ENCODE measurements at places on chromosomes 4 and X.

- DNase-seq = peak; percentile 73
Observed at GRCh38 chrX:11757719-11758399, at the start of gene MSL3. TSS of gene MSL3 (plus strand) at chrX:11758237. CDS start at chrX:11758264, 27 bp downstream.

- DNase-seq = no peak
Observed at GRCh38 chrX:46200413-46200812, 344.8 kb downstream of the ZNF674 start.

- DNase-seq = no peak
Observed at GRCh38 chr4:114754616-114755015, 156.0 kb downstream of the UGT8 start.

GRCh38 chr4:101630319-101630986, 160.1 kb upstream of the BANK1 start:
- no peak for DNase-seq

- DNase-seq = no peak
Observed at GRCh38 chr4:4857001-4857808, 2.3 kb upstream of the MSX1 start.

GRCh38 chr4:147088146-147088545, 142.5 kb upstream of the TTC29 start:
- DNase-seq = peak; percentile 47

GRCh38 chr4:27360790-27361267, 500.2 kb downstream of the STIM2 start:
- peak; percentile 88 for DNase-seq

DNA sequence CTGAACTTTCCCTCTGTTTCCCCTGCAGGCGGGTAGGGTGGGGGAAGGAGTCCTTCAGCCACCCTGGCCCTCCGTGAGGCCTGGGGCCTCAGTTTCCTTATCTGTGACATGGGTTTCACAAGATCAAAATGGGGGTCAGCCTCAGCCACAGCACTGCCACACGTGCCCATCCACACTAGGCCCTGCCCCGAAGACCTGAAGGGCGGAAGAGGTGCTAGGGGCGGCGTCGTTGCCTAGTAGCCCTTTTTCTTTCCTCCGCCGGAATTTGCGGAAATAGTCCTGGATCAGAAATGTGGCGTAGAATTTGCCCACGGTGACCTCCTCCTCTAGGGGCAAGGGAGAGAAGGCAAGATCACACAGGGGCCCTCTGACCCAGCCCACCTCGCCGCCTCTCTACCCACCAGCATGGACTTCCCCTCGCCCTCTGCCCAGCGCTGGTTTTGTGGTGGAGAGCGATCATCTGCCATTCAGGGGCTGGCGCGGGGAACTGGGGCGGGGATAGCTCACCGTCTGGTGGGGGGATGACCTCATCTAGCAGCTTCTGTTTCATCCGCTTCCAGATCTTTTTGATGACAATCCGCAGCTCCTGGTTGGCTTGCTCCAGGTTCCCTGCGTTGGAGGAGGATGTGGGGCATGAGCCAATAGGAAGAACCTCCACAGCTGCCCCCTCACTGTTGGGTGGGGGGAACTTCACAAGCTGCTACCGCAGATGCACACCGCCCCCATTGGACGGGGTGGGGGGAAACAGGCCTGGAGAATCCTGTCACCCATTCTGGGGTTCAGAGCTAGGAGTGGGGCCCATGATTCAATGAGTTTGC, 9.7 kb upstream of the SYP start:
- no peak for DNase-seq

GRCh38 chr4:152161676-152162330, 374.1 kb downstream of the FBXW7 start:
- peak; percentile 42 for DNase-seq

DNA sequence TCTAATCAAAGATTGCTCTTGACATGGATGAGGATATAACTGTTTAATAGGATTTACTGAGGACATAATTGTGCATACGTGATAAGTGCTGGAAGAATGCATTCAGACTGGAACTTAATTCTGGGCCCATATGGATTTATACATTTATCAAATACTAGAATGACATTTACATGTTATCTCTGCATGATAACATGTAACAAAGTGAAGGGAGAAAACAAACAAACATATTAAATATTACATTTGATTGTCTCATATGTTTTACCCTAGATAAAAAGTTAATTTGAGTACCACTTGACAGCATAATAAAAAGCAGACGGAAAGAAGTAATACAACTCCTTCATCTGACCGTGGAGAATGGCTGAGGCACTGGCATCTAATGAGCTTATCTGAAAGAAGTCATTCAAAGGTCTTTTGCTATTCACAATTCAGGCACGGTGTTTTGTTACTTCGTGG, 297.8 kb downstream of the PPP3CA start:
- no peak for DNase-seq

GRCh38 chrX:119236623-119237561, 807 bp downstream of the PGRMC1 start:
- peak; percentile 82 for DNase-seq

DNA sequence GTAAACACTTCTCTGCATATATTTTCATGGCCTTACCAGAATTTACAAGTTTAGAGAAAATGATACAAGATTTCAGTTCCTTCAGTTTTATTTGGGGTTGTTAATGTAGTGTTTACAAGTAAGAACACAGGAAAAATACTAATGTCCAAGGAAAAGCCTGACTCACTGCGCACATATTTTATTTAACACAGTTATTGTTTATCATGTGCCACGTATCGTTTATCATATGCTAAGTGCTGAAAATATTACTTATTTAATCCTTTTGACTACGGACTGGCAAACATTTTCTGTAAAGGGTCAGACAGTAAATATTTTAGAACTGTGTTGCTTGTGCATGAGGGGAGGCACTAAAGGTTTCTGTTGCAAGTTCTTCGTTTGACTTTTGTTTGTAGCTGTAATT, 794 bp downstream of the HSD17B13 start:
- DNase-seq = no peak

GRCh38 chr4:95410387-95410977, 138.3 kb downstream of the UNC5C start:
- DNase-seq = no peak

GRCh38 chr4:119268466-119268865, 53.5 kb downstream of the FABP2 start:
- DNase-seq = no peak

- DNase-seq = no peak
Observed at GRCh38 chr4:177264788-177265422, 44.8 kb upstream of the NEIL3 start.

- DNase-seq = no peak
Observed at GRCh38 chr4:88477229-88477860, 20.4 kb downstream of the HERC5 start.

DNA sequence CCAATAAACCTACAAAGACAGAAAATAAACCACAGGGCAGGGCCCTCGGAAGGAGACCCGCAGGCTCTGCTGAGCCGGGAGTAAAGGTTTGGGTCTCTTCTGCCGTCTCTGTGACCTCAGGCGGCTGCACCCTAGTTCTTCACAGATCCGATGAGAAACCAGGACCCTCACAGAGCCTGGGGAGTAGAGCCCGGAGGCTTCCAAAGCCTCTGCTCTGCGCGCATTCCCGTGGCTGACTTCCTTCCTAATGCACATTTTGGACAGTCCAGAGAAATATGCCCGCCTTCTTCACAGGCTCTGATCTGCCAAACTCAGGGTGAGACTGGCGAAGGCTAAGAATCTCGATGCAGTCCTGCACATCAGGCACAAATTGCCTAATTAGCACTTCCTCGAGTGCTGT, 245.5 kb downstream of the EVC2 start:
- no peak for DNase-seq

DNA sequence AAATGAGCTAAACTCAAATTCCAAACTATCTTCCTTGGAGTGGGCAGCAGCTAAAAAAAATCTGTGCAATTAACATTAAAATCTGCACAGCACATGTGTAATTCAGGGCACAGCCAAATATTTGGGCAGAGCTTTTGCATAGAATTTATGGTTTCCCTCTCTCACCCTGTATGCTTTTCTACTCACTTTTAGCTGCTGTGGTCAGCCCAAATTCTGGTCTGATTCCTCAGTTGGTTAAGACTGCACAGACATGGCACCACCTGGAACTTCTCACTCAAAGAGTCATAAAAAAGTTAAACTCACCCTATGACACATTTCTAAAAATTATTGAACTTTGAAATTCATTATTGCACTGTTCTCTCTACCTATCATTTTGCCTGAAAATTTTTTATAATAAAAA, 4.9 kb upstream of the PLK4 start:
- DNase-seq = no peak

- no peak for DNase-seq
Observed at GRCh38 chr4:140372751-140373327, 607 bp upstream of the SCOC start.

DNA sequence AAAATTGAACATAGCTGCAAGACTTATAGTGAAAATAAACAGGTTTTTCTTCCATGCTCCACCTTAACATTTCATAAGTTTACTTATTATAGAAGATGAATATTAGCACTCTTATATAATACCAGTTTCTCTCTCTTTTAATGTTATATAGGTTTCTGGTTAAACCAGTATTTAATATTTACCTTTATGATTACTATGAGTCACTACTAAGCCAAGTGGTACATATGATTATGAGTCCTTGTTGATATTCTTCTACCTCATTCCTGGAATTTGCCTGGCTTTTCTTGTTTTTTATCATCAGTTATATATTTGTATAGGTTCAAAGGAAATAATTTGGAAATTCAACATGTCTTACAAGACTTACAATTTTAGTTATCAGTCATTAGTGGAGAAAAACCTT, 89.9 kb upstream of the MAOA start:
- DNase-seq = no peak

DNA sequence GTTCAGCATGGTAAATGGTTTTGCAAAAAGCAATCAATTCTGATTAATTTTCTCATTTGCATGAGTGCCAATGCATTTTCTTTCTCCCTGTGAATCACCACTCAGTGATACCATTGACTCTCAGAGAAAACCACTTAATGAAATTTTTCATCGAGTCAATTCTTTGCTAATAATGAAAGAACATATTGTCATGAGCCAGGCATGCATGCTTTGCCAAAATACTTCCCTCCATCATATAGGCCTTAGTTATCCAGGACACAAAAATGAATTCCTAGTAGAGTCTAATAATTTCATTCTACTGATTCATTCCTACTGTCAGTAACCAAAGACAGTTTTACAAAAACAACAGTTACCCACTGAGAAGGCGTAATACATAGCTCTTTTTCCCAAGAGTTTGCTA, 680.0 kb downstream of the TRIML1 start:
- no peak for DNase-seq

- no peak for DNase-seq
Observed at GRCh38 chr4:26108054-26108453, 194.0 kb downstream of the SMIM20 start.

DNA sequence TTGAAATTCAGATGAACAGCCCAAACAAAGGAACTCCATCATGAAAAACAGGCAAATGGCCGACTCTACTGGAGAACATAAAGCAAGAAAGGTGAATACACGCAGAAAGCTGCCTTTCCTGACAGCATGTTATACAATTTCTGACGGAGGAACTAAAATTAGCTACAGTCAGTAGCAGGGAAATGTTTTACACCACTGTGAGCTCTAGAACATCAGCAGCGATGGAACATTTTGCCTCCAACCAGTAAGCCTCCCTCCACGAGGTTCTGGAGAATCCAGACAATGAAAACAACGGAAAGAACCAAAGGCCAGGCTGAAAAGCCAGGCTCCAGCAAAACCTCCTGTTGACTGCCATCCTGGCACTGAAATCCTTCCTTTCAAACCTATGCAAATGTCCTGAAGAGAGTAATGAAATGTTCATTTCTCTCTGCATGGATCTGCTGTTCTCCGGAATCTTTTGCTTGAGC, 78.9 kb downstream of the IRF2 start:
- DNase-seq = no peak

DNA sequence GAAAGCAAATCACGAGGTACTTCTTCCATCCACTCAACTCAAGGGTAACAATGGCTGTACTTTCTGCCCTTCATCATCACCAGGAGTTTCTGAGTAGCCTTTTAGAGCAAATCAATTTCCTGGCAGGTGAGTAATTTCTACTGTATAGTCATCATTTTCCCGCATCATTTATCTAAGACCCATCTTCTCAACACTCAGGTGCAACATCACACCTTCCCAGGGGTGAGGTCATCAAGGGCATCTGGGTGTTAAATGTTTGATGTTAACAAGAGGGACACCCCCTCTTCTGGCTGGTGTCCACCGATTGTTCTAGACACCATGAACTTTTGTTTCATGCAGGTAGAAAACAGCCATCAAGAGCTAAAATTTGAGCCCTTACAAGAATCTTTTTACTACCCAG, 313.4 kb upstream of the MAGEB2 start:
- DNase-seq = no peak
